ENCODE measurements at places on chromosomes 11 and 22. TPM values are rescaled to one million over a fixed set of nuclear protein-coding genes. Genes with fewer than 3 reads are reported as not detected.

GRCh38 chr11:73404048-73404447 is 27.8 kb downstream of the RELT start:
- H3K27me3 ChIP-seq: no peaks in the 10 kb centered on the region
- peaks cover 3% of the 10 kb centered on the region for H3K4me1 ChIP-seq
- peaks cover 15% of the 10 kb centered on the region for H3K36me3 ChIP-seq
- no peak overlapping the region for H3K4me3 ChIP-seq
- no peak overlapping the region for H3K27ac ChIP-seq

GRCh38 chr11:64239662-64240434 is 1.0 kb upstream of the FKBP2 start:
- peaks cover 19% of the 10 kb centered on the region for H3K36me3 ChIP-seq
- H3K4me3 ChIP-seq: peak overlapping the region; percentile 92
- H3K4me1 ChIP-seq: peaks cover 19% of the 10 kb centered on the region
- no peaks in the 10 kb centered on the region for H3K27me3 ChIP-seq
- H3K27ac ChIP-seq: peak overlapping the region; percentile 94

GRCh38 chr11:1484695-1485503 is 1.7 kb downstream of the MOB2 start:
- no peak for DNase-seq
- H3K27ac ChIP-seq: peak overlapping the region; percentile 99
- H3K4me1 ChIP-seq: peaks cover 69% of the 10 kb centered on the region
- no peaks in the 10 kb centered on the region for H3K27me3 ChIP-seq
- peak overlapping the region; percentile 70 for H3K4me3 ChIP-seq

DNA sequence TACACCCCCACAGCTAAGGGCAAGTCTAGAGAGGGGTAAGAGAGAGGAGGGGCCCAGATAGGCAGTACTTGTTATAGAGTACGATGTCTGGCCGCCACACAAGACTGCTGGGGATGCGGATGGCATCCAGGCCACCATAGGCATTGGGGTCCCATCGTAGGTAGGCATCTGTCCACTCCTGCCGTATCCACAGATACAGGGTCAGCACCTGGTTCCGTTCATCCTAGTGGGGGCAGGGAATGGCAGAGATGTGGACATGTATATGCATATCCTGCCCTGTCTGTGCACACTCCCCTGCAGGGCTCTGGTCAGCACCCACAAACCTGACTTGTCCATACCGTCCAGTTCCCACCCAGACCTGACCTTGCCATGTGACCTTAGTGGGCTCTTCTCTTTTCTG is 2.1 kb downstream of the CHRNA10 start:
- no peaks in the 10 kb centered on the region for H3K4me1 ChIP-seq
- no peak overlapping the region for H3K27ac ChIP-seq
- peaks cover 27% of the 10 kb centered on the region for H3K36me3 ChIP-seq
- no peak for DNase-seq

GRCh38 chr11:8732748-8733241 is 50.2 kb downstream of the RPL27A start:
- peaks cover 5% of the 10 kb centered on the region for H3K36me3 ChIP-seq
- DNase-seq: peak; percentile 82
- peak overlapping the region; percentile 75 for H3K27ac ChIP-seq
- peaks cover 20% of the 10 kb centered on the region for H3K4me1 ChIP-seq
- H3K27me3 ChIP-seq: no peaks in the 10 kb centered on the region
- H3K4me3 ChIP-seq: no peak overlapping the region

- H3K36me3 ChIP-seq: no peaks in the 10 kb centered on the region
- DNase-seq: no peak
- no peaks in the 10 kb centered on the region for H3K27me3 ChIP-seq
- H3K27ac ChIP-seq: peak overlapping the region; percentile 33
- peaks cover 24% of the 10 kb centered on the region for H3K4me1 ChIP-seq
- H3K4me3 ChIP-seq: peak overlapping the region; percentile 97
These were observed 1.4 kb downstream of the SIK2 start for GRCh38 chr11:111603611-111604130.

- DNase-seq: no peak
- H3K4me3 ChIP-seq: no peak overlapping the region
- H3K36me3 ChIP-seq: no peaks in the 10 kb centered on the region
- no peak overlapping the region for H3K27ac ChIP-seq
- H3K27me3 ChIP-seq: no peaks in the 10 kb centered on the region
- no peaks in the 10 kb centered on the region for H3K4me1 ChIP-seq
These were observed 54.2 kb downstream of the IMMP1L start for GRCh38 chr11:31455177-31455576.

DNA sequence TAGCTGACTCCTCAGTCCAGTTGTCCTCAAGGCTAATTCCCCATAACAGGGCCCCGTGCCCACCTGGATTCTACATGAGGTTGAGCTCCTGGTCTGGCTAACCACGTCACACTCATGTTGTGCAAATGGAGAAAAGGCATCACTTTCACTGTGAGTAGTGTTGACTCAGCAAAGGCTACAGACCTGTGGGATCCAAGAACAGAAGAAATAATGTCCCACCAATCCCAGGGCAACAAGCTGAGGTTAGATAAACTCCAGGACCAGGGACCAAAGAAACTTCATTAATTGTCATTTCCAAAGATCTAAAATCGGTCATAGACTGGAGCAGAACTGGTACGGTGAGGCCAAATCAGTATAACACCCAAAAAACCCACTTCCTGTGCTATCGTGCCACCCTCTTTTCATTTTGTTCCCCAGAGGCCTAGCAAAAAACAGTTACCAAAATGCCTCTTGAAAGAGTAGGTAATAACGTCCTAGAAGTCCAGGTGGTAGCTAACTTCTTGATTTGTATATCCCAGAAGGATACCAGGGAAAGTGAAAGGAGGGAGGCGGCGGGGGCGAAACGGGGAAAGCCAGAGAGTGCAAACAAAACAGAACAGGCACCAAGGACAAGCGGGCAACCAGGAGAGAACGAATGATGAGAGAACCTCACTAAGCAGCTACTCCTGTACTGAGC is 1.4 kb downstream of the PCSK7 start:
- peaks cover 32% of the 10 kb centered on the region for H3K36me3 ChIP-seq
- peaks cover 41% of the 10 kb centered on the region for H3K4me1 ChIP-seq
- no peak for DNase-seq
- peak overlapping the region; percentile 81 for H3K4me3 ChIP-seq

Gene MYOD1
- total RNA-seq: not detected

- H3K27me3 ChIP-seq: no peaks in the 10 kb centered on the region
- H3K36me3 ChIP-seq: no peaks in the 10 kb centered on the region
- peaks cover 40% of the 10 kb centered on the region for H3K4me1 ChIP-seq
- H3K27ac ChIP-seq: peak overlapping the region; percentile 78
- peak overlapping the region; percentile 53 for H3K4me3 ChIP-seq
- DNase-seq: peak; percentile 35
These were observed 21.2 kb downstream of the SCGB1A1 start for GRCh38 chr11:62439785-62440602.

GRCh38 chr22:30863081-30863833 is 105.3 kb downstream of the MORC2 start:
- no peaks in the 10 kb centered on the region for H3K27me3 ChIP-seq
- H3K36me3 ChIP-seq: no peaks in the 10 kb centered on the region
- no peak overlapping the region for H3K4me3 ChIP-seq

DNA sequence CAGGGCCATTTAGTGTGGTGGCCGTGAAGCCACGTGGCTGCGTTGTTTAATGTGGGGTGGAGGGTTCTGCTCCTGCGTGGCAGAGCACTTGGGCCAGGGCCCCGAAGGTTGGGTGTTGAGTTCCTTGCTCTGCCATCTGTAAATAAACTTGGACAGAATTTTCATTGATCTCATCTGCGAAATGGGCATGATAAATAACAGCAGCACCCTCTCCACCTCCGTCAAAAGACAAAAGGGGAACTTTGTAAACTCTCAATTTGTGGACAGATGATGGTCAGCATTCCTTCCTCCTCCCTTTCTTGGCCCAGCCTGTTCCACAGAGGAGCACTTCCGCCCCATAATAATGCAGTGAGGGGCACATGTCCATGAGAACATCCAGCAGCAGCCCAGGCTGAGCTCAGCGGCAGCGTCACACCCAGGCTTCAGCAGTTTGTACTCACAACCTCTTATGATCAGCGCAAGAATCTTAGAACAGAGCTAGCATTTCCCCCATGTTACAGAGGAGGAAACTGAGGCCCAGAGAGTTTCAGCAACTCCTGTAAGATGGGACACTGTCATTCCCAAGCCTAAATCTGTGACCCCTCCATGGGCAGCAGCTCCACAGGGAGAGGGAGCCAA is 874.5 kb downstream of the BRD1 start:
- H3K27ac ChIP-seq: no peak overlapping the region
- no peaks in the 10 kb centered on the region for H3K27me3 ChIP-seq
- H3K4me1 ChIP-seq: no peaks in the 10 kb centered on the region
- no peak overlapping the region for H3K4me3 ChIP-seq

DNA sequence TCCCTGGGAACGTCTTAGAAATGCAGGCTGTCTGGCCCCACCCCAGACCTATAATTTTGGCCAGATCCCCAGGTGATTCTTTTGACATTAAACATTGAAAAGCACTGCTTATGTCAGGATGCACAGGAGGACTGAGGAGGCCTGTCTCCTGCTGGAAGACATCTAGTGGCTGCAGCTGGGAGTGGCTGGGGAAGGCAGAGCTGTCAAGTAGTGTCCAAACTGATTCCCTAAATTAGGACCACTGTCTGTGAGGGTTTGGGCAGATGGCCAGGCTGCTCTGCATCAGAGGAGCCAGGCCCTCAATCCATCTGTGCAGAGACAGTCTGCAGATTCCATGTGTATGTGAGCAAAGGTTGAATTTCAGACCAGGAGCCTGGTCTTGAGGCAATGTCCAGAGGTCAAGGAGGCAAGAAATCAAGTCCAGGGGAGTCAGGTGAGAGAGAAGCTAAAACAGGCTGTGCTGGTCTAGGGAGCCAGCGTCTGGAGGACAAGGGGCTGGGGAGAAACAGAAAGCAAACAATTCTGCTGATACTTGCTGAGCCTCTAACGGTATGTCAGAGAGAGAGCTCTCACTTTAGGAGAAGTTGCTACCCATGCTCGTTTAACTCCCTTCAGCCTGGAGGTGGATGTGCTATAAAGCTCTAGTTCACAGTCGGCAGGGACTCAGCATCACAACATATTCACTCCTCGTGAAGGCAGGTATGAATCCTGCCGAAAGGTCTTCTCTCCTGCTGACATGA is 15.3 kb upstream of the SYTL2 start:
- H3K4me3 ChIP-seq: no peak overlapping the region
- no peak for DNase-seq
- H3K27ac ChIP-seq: no peak overlapping the region
- peaks cover 30% of the 10 kb centered on the region for H3K4me1 ChIP-seq
- H3K36me3 ChIP-seq: no peaks in the 10 kb centered on the region

DNA sequence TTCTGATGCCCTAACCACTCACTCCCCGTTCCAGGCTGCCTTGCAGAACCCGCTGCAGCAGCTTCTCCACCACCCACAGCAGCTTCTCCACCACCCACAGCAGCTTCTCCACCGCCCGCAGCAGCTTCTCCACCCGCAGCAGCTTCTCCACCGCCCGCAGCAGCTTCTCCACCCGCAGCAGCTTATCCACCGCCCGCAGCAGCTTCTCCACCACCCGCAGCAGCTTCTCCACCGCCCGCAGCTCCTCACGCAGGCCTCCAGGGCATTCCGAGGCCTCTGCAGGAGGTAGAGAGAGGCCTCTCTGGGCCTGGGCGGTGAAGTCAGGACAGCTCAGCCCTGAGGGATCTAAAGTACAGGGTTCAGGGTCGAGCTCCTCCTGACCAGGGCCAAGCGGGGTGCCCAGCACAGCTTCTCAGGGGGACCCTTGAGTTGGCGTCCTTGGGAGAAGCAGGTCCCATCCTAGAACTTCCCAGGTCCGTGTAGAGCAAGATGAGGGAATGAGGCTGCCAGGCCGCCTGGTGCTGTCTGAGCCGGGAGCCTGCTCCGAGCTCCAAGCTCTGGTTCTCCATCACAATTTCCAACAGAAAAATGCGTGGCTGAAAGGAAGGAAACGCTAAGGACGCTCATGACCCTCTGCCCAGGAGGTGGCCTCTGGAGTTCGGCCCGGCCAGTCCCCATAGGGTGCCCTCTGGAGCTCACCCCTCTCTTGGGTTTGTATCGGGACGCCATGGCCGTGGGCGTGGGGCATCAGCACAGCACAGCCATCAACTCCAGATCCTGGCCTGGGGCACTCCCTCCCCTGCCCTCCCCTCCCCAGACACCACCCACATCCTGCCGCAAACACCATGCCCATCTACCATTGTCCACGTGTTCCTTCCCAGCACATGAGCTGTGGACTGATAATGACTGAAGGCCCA is 528.6 kb downstream of the BRD1 start:
- H3K36me3 ChIP-seq: no peaks in the 10 kb centered on the region
- H3K27ac ChIP-seq: no peak overlapping the region
- DNase-seq: no peak
- H3K27me3 ChIP-seq: no peaks in the 10 kb centered on the region
- H3K4me1 ChIP-seq: no peaks in the 10 kb centered on the region
